ENCODE measurements at places on chromosomes 3 and 15.

- no peak for DNase-seq
Measured at GRCh38 chr15:36370731-36371112, 208.7 kb upstream of the CDIN1 start.

GRCh38 chr15:45586601-45587094 is 531 bp upstream of the BLOC1S6 start:
- DNase-seq = no peak

DNA sequence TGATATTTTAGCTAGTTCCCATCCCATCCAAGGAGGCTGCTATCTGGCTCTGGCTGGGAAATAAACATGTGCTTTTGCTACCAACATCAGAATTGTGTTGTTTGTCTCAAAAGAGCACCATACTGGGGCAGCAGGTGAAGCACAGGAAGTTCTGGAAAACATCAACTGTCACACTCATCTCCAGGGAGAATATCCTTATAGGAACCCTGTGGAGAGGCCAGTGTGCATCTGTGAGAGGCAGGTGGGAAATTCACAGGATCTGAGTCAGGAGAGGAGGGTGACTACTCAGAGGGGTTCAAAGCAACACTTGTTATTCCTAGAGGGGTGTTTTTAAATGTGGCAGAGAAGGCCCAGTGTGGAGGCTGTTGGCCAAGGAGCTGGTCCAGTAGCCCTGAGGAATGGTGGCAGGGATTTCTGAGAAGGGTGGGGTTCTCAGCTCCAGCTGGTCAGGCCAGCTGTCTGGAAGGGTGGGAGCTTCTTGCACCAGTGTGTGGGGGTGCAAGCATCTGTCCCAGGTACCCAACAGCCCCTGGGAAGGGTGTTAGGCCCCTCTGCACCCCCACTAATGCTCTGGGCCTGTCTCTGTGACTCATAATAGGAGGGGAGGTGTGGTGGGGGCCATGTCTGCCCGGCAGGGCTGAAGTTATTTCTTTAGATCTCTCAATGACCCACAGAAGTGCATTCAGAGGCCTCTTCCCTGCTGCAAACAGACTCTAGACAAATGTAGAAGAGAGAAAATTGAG is 28.7 kb downstream of the RPSA start:
- no peak for DNase-seq

DNA sequence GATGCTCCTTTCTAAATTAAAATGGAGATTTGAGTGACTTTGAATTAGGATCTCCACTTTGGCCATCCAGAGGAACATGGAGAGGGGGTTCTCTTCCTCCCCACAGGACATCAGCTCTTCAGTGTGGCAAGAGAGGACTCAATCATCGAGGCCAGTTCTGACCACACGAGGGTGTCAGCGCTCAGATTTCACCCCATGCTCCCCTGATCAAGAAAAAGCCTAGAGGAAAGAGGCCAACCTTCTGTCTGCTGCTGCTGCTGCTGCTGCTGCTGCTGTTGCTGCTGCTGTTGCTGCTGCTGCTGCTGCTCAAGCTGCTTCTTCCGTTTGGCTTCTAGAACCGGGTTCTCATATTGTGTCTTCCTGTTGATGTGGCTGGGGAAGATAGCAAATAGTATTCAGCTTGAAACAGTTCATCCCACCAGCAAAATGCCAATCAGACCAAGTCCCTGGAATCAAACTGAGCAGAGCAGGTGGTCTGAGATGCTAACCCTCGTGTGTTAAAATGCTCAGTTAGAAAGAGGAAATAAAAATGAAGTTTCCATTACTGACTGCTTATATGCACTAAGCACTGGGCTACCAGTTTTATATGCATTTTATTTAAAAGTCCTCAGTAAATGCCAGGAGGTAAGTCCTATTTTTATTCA is 599.0 kb downstream of the MAGI1 start:
- DNase-seq = peak; percentile 29

DNA sequence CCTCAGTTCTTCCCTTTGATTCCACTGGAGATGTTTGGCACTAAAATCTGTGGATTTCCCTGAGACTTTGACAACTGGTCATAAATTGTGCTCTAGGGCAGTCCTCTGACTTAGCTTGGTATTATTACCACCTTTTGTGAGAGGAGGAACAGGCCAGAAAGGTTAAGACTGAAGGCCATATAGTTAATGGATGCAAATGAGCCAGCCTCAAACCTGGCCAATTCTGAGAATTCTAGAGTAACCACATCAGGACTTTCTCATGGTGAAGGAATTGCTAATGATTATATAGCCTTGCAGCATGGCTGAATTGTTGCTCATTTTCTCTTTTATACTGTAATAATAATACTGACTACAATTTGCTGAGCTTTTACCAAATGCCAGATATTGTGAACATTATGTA is 162.5 kb downstream of the CADPS start:
- no peak for DNase-seq

GRCh38 chr15:64738226-64739095 is 36.9 kb downstream of the RBPMS2 start:
- no peak for DNase-seq

DNA sequence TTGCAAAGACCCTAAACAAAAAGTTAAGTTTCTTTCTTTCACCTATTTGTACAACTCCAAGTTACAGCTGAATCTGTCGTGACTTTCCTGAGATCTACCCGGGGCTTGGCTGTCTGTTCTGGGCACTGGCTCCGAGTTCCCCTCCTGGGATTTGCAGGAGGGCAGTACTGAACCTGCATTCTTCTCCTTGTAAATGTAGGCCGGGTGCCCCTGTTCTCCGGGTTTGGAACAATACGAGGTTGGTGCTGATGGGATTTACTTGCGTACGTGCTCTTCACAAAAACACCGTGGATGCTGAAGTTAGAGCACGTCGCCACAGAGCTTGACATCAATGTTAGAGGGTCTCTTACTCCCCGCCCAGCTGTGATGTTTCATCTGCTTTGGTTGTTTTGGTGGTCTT is 48.1 kb downstream of the KLHL25 start:
- no peak for DNase-seq

DNA sequence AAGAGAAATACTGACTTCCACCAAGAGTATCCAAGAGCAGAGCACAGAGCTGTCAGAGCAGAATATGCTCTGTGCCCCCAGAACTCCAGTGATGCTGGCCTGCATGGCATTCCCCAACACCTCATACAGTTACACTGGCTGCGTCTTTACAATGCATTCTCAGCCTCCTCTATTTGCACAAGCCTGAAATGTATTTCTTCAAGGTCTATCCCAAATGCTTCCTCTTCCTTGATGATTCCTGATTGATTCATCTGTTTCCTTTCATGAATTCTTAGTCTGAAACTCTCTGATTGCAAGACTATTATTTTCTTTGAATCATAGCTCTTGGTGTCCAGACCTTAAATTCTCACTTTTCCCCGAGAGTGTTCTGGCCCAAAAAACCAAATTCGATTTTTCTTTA is 664.7 kb downstream of the MECOM start:
- DNase-seq = no peak

- no peak for DNase-seq
Measured at GRCh38 chr15:40695469-40695890, 506 bp downstream of the RAD51 start.

DNA sequence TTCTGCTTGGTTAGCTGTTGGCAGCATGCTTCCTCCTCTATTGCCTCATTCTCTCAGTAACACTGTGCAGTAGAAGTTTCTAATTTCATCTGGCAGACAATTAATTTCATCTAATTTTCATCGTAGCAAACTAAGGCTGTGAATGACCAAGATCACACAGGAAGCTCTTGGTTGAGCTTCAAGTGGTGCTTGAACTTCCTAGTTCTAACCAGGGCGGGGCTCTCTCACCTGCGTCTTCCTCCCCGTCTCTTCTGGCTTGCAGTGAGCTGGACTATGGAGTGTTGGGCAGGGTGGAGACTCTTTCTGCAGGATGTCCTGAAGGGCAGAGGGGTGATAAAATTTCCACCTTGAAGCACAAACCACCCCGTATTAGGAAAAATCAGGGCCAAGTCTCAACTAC is 2.0 kb upstream of the IL16 start:
- no peak for DNase-seq

DNA sequence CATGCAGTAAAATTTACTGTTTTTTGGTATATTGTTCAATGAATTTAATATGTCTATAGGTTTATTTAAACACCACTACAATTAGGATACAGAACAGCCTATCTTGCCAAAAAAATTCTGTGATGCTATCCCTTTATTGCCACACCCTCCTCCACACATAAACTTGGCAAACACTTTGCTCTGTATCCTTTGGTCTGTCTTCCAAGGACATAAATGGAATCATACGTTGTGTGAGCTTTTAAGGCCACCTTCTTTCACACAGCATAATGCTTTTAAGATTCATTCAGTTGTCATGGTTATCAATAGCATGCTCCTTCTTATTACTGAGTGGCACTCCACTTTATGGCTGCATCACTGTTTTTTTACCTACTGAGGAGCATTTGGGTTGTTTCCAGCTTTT is 71.5 kb downstream of the CERS3 start:
- DNase-seq = peak; percentile 3

All from smooth muscle cell of the brain vasculature (primary cell).